AML-193 (cell line): ENCODE measurements at places on chromosomes 3 and 15.

GRCh38 chr3:14397531-14397930 is 4.9 kb upstream of the SLC6A6 start:
- peak; percentile 91 for DNase-seq

DNA sequence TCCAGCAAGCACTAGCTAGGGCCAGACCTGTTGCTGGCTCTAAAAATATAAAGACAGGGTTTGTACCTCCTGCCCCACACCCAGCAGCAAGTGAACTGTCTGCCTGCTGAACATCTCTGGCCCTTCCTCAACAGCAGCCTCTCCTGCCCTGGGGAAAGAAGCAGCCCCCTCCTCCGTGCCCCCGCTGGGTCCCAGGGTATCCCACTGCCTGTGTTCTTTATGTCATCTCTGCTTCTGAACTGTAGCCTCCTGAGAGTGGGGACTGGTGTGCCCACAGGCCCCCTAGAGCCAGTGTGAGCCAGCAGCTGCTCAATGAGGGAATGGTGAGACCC is 54.5 kb downstream of the ACAD9 start:
- no peak for DNase-seq

DNA sequence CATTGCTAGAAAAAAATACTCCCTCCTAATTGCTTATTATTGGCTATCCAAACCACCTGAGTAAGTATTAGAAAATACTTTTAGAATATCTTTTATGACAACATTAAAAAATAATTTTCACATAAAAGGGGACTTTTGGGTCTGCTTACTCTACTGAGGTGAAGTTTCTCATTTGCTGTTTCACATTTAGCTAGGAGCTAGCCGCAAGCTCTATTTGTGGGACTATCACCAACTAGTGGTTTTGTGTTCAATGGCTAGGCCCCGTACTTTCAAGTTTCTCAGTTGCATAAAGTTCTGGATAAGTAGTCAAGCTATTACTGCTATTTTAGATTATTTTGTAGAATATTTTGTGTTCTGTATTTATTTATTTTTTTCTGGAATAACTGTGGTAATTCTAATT is 244.2 kb upstream of the SLITRK3 start:
- no peak for DNase-seq

- peak; percentile 88 for DNase-seq
Observed at GRCh38 chr3:59692117-59692516, 642.3 kb upstream of the CFAP20DC start.

DNA sequence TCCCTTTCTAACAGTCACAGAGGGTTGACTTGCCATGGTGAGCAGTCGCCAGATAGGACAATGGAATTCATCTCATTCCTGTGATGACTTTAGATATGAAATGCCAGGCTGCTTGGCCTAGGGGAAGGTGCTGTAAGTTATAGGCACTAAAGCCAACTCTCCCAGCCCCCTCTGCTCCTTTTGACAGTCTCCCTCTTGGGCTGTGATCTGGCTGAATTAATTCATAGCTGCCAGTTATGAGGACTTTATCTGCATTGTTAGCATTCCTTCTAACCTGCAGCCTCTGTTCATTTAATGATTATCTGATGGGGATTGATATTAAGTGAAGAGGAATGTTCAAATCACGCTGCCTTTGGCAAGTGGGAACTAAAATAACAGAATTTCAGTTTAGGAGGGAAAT is 427.1 kb upstream of the RASGRP1 start:
- DNase-seq, result no peak

DNA sequence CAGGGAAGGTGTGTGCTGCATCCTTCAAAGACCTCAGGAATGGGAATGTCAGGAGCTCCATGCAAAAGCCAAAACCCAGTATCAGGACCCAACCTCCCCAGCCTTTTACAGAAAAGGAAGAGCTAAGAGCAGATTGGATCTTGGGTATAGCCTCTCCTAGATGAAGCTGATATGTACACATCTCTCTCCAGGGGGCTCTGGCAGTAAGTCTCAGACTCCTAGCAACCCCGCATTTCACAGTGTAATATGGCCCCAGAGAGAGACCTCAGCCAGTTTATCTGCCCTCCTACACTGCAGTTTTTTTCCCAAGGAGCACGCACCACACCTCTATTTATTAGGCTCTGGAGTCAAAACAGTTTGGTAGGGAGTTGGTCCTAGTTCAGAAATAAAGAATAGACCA is 88.2 kb downstream of the RBPMS2 start:
- no peak for DNase-seq
